Renal pelvis (tissue), 12 donors: ENCODE measurements at places on chromosomes 6 and 20.

DNA sequence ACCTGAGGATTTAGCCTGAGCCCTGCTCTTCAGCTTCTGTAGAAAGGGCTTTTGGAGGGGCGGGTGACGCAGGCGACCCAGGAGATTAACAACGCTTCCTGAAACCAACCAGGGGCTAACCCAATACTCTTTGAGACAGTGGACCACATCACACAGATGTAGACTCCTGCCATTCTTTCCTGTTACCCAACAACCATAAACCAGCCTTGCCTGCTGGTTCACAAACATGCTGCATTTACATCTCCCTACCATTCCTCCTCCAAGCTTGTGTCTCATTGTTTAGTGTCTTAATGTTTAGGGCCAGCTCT is 28.3 kb downstream of the PPP1R16B start:
- no peak for DNase-seq

- DNase-seq: no peak
Measured at GRCh38 chr6:137166247-137167098, 7.0 kb downstream of the IL22RA2 start.

GRCh38 chr6:138229072-138229471 is 10.8 kb upstream of the PBOV1 start:
- no peak for DNase-seq

- DNase-seq: peak; percentile 62
Measured at GRCh38 chr6:69609836-69610472, 186.9 kb downstream of the LMBRD1 start.
